ENCODE measurements at places on chromosomes 3 and 15.

DNA sequence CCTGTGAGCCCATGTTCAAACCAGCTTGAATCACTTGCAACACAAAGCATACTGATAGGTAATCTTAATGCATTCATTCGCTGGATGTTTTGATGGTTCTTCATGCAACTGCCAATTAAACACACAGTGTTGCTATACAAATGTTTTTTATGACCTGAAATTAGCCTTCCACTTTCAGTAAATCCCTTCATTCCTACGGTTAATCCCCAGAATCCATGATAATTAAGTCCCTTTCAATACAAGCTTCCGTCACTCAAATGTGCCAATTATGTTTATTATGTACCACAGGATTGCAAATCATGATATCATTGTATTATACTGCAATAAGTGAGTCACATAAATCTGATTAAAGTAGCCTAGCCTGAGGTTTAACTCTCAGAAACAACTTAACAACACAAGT lies 14.5 kb upstream of the LYZL4 start:
- no peak for DNase-seq

DNA sequence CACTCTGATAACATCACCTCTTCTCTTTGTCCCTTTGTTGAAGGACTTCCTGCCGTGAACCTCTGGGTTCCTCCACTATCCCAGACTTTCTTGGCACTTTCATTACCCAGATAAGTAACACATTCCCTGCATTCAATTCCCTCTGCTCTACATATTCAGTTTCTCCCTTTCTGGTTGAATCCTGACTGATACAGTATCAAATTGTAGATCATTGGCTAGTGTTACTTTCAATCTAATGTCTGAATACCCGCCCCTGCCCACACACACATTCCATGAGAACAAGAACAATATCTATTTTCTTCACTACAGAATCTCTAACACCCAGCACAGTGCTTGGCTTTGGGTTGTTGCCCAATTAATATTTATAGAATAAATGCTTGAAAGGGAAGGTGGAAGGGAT lies 163.5 kb downstream of the ABHD5 start:
- DNase-seq, result no peak

GRCh38 chr3:189013224-189013888 lies 158.4 kb upstream of the TPRG1 start:
- DNase-seq, result no peak

GRCh38 chr15:90101130-90101968 lies 919 bp downstream of the IDH2 start:
- DNase-seq, result no peak

- DNase-seq, result no peak
These were observed 19.9 kb upstream of the EHD4 start for GRCh38 chr15:41992151-41992802.

GRCh38 chr15:60850903-60851302 lies 372.0 kb upstream of the ICE2 start:
- DNase-seq, result no peak

GRCh38 chr3:81782585-81782984 lies 21.1 kb upstream of the GBE1 start:
- no peak for DNase-seq

DNA sequence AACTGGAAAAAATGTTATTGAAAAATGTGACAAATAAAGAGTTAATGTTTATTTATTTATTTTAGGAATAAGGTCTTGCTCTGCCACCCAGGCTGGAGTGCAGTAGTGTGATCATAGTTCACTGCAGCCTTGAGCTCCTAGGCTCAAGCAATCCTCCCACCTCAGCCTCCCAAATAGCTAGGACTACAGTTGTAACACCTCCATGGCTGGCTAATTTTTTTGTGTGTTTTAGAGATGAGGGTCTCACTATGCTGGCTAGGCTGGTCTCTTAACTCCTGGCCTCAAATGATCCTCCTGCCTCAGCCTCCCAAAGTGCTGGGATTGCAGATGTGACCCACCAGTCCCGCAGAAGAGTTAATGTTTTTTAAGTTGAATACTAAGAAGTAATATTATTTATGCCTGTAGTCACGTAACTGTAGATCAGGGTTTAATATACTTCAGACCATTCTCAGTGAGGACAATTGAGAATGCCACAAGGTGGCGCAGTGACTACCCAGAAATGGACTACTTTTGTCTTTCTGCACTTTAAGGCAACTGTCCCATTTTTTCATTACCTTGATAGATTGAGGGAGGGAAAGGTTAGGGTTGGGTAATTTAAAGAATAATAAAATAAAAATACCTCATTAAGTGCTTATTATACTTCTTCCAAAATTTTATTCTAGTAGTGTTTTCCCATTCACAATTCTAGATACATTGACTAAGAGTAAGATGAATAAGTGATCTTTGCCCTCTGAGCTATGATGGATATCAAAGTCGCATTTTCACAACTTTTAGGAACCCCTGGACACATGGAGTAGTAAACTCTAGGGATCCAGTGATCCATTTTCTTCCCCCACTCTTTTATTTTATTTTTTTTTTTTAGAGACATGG lies 6.0 kb downstream of the MUC13 start:
- peak; percentile 8 for DNase-seq

GRCh38 chr3:39149059-39149455 lies 4.3 kb downstream of the CSRNP1 start:
- no peak for DNase-seq

DNA sequence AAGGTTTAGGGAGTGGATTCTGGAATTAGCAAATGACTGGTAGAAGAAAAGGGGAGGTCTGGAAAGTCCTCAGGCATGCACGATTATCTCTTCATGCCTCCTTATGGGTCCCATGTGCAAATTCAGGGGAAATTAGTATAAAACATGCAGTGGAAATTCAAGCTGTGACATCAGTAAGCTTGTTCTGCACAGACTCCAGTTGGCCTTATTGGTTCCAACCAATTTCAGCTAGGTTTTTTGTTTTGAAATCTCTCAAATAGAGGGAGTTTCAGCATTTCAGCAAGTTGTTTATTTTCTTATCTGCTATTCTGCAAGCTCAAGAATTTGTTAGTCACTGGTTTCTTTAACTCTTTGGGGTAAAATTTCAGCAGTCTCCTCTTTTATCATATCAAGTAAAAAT lies 774 bp upstream of the TMCO5A start:
- DNase-seq, result no peak

DNA sequence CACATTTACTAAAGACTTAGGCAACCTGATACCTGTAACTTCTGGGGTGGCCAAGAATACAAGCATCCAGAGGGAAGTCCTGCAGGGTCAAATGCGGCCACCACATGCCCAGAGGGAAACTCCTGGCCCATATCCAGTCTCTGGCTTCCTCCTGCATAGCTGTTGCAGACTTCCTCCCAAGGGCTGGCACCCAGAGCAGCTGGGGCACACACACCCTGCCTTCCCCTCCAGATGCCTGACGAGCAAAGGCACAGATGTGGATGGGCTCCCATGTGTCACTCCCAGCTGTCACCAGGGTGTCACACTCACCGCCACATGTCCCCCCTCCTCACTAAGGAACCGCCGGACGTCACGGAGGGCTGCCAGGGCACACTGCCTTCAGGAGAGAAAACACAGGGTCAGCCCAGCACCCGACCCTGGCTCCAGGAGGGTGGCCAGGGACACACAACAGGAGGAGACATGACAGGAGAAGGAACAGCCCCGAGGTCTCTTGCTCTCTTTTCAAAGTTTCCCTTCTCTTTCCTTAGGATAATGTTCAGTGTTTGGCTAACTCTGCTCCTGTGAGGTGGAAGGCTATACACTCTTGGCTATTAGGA lies 13.2 kb downstream of the PFKFB4 start:
- no peak for DNase-seq

DNA sequence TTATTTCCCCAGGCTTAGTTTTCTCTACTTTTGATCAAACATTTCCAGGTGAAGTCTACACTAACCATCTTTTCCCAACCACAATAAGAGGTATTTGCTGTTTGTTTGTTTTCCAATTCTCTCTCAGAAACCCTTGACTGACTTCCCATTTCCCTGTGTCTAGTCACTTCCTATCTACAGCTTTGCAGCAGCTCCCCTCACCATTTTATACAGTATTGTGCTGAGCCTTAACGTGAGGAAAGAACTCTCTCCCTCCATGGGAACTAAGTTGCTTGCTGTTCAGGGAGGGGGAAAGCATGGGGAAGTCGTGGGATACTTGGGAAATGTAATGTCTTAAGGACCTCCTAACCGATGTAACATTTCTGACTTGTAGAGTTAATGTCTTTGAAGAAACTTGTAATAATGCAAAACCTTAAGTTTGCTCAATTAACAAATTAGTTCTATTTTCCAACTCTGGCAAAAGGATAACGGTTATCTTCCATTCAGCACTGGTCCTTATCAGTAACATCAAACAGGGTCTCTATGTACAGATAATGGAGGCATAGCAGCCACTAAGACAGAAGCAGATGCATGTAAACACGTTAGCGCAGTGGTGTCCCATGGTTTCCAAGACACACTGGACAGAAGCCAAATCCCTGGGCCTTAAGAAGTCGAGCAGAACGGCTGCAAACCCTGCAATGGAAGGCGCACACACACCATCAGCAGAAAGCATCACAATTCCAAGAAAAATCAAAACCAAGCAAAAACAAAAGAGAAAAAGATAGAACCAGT lies 39.7 kb downstream of the NPTN start:
- no peak for DNase-seq

GRCh38 chr3:95048564-95048963 lies 985.7 kb downstream of the NSUN3 start:
- no peak for DNase-seq

GRCh38 chr15:81054236-81054635 lies 53.5 kb downstream of the TLNRD1 start:
- DNase-seq, result no peak

DNA sequence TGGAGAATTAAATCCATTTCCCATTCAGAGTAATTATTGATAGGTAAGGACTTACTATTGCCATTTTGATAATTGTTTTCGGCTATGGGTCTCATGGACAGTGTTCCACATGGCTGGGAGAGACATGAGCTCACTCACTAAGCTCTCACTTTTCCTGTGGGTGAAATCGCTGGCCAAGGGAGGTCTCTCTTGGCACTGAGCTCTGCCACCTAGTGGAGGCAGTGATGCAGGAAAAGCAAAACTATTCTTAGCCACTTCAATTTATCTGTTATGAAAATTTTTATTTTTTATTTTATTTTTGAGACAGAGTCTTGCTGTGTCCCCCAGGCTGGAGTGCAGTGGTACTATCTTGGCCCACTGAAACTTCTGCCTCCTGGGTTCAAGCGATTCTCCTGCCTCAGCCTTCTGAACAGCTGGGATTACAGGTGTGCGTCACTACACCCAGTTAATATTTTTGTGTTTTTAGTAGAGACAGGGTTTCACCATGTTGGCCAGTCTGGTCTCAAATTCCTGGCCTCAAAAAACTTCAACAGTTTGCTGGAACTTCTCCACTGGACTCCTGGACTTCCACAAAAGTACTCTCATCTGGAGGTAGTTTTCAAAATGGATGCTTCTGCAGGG lies 4.7 kb upstream of the RNF13 start:
- no peak for DNase-seq

- DNase-seq, result no peak
These were observed 66.6 kb downstream of the LEO1 start for GRCh38 chr15:51904931-51905330.

DNA sequence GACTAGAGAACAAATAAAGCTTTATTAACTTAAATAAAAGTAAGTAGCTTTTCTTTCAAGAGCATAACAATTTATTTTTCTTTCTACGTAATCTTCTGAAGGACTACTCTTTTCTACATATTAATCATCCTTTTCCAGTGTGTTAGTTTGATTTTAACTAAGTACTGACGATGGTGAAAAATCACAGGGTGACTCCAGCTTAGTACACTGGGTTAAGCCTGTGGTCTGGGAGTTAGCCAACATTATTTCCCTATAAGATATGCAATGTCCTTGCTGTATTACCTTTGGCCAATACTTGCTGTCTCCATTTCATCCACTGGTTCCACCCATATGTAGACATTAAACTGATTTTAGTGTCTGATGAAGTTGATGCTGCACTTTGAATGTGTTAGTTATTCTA lies 508.6 kb upstream of the SUCLG2 start:
- DNase-seq, result no peak

- no peak for DNase-seq
These were observed 135.1 kb downstream of the TMCO5A start for GRCh38 chr15:38069511-38070011.

- no peak for DNase-seq
These were observed 3.9 kb downstream of the CYP1A2 start for GRCh38 chr15:74752531-74752930.

DNA sequence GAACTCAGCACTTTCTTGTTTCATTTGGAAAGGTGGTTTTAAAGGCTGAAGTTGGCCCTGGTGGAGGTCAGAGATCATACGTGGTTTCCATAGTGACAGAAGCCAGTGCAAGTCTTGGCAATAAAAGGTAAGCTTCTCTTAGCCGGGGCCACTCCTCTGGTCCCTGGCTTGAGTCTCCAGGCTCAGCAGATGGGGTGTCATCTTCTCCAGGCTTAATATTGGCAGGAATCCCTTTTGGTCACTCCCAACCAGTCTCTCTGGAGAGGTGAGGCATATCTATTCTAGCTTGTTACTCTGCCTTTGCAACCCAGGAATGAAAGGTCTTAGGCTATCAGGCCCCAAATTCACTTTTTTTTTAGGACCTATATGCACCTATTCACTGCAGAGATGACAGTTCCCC lies 4.8 kb downstream of the CYP19A1 start:
- DNase-seq, result no peak

- no peak for DNase-seq
These were observed 24.3 kb upstream of the SV2B start for GRCh38 chr15:91075739-91076138.

- DNase-seq, result no peak
These were observed 26.7 kb downstream of the SLC2A2 start for GRCh38 chr3:170999737-171000242.

DNA sequence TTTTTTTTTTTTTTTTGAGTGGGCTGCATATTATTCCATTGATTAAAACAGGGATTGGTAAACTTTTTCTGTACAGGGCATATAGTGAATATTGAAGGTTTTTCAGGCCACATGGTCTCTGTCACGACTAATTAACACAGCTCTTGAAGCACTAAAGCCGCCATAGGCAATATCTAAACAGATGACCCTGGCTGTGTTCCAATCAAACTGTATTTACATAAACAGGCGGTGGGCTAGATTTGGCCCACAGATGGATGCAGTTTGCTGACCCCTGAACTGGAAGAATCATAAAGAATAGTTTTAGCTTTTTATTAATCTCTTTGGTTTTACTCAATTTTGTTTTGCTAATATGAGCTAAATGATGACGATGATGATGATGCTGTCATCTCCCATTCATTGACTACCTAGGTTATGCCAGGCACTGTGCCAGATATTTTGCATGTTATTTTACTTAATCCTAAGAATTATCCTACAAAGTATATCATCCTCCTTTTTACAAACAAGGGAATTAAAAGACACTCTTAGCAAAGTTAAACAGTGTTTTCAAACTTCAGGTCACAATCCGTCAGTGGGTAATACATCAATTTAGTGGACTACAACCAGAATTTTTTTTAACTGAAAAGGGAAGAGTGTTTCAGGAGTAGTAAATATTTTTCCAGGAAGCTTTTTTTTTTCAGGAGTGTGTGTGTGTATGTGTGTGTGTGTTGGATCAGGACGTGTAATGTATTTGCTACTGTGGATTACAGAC lies 54.3 kb downstream of the LMCD1 start:
- no peak for DNase-seq

Measured in stimulated activated CD8-positive, alpha-beta memory T cell treated with anti-CD3 and anti-CD28 coated beads, Interleukin-7, amount 100 ng/mL, for 48 hours (primary cell).